CD8-positive, alpha-beta memory T cell (primary cell): ENCODE measurements at places on chromosomes 16 and 17. TPM values are rescaled to one million over a fixed set of nuclear protein-coding genes. Genes with fewer than 3 reads are reported as not detected.

DNA sequence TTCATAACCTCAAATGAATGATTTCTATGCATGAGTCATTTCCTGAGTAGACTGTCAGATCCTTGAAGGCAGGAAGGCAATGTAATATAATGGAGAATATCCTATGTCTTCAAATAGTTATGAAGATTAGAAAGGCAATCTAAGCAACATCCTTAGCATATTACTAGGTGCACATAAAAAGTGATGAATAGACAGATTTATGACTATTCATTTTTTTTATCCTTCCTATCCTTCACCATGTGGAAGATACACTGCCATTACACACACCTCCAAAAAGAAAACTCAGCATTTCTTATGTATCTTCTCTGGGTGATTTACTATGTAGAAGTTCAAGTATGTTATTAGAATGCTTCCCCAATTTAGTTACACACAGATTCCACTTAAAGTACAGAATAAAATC lies 126.4 kb upstream of the MAF start:
- no peak for DNase-seq
- H3K4me3 ChIP-seq, result no peak overlapping the region
- H3K4me1 ChIP-seq, result no peaks in the 10 kb centered on the region
- H3K27ac ChIP-seq, result no peak overlapping the region
- no peaks in the 10 kb centered on the region for H3K27me3 ChIP-seq

GRCh38 chr16:74771656-74772315 lies 2.8 kb downstream of the FA2H start:
- H3K36me3 ChIP-seq, result no peaks in the 10 kb centered on the region
- H3K27ac ChIP-seq, result no peak overlapping the region
- peaks cover 5% of the 10 kb centered on the region for H3K4me1 ChIP-seq
- no peak overlapping the region for H3K4me3 ChIP-seq
- DNase-seq, result no peak
- peaks cover 20% of the 10 kb centered on the region for H3K27me3 ChIP-seq

- H3K4me1 ChIP-seq, result no peaks in the 10 kb centered on the region
- no peak overlapping the region for H3K27ac ChIP-seq
- H3K4me3 ChIP-seq, result no peak overlapping the region
- no peaks in the 10 kb centered on the region for H3K36me3 ChIP-seq
These were observed 93.3 kb downstream of the FOXL1 start for GRCh38 chr16:86671486-86672178.

DNA sequence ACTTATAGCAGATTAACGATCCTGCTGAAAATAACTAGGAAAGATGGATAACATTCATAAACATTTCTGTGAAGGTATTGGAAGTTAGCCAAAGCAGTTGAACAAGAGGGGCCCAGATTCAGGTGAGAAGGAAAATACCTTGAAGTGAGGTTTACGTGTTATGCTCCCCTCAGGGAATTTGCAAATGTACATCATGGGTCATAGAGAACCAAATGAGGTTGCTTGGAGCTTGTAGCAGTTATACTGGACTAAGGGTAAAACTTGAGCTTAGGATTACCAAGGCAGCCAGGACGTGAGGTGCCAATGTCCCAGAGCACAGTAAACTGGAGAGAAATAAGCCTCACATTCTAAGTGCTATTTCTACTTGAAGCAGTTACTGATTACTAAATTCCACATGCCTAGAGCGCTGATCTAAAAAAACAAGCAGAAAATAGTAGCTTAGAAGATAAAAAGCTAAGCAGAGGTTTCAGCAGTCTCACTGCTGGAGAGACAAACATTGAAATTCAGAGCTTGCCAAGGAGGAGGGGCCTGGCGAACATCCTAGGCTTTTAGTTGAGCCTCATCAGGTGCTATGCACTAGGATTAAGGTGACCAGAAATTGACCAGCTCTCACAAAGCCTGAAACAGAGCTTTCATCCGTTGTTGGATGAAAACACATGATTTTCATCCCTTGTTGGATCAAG lies 136.7 kb upstream of the FAM20A start:
- H3K4me1 ChIP-seq, result no peaks in the 10 kb centered on the region
- no peaks in the 10 kb centered on the region for H3K27me3 ChIP-seq
- H3K27ac ChIP-seq, result no peak overlapping the region

DNA sequence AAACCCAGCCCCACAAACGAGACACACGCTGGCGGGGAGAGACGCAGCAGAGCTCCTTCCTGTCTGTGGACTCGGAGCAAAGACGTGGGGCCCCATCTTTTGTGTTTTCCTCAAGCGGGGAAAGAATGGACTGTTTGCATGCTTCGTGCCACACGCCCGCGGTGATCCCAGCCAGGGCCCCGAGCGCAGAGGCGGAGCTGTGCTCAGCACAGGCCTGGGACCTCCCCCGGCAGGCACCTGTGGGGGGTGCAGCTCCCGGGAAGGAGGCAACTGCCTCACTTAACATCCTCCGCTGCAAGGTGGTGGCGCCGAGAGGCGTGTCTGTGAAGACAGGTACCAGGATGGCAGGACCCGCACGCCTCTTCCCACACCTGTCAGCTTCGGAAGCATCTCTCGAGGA lies 19.1 kb downstream of the TRARG1 start:
- no peaks in the 10 kb centered on the region for H3K36me3 ChIP-seq
- H3K4me3 ChIP-seq, result peak overlapping the region; percentile 29
- H3K27ac ChIP-seq, result no peak overlapping the region
- H3K27me3 ChIP-seq, result no peaks in the 10 kb centered on the region
- H3K4me1 ChIP-seq, result peaks cover 54% of the 10 kb centered on the region

DNA sequence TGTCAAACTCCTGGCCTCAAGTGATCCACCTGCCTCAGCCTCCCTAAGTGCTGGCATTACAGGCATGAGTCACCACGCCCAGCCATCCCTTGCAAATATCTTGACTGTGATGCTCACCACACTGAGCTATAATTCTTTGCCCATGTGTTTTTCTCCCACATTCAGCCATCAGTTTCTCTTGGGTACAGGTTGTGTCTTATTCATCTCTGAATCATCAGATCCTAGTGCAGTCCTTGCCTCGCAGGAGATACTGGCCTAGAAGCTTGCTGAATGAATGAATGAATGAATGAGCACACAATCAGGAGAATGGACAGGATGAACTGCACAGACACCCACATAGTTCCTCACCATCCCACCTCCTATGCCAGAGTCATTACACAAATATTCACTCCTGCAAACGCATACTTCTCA lies 24.4 kb upstream of the ETV4 start:
- no peak overlapping the region for H3K4me3 ChIP-seq
- no peaks in the 10 kb centered on the region for H3K4me1 ChIP-seq
- no peak for DNase-seq
- H3K36me3 ChIP-seq, result no peaks in the 10 kb centered on the region
- H3K27me3 ChIP-seq, result no peaks in the 10 kb centered on the region
- no peak overlapping the region for H3K27ac ChIP-seq

- no peak overlapping the region for H3K27ac ChIP-seq
- H3K27me3 ChIP-seq, result no peaks in the 10 kb centered on the region
- no peak overlapping the region for H3K4me3 ChIP-seq
These were observed 393.7 kb upstream of the DYNLRB2 start for GRCh38 chr16:80147026-80147655.

DNA sequence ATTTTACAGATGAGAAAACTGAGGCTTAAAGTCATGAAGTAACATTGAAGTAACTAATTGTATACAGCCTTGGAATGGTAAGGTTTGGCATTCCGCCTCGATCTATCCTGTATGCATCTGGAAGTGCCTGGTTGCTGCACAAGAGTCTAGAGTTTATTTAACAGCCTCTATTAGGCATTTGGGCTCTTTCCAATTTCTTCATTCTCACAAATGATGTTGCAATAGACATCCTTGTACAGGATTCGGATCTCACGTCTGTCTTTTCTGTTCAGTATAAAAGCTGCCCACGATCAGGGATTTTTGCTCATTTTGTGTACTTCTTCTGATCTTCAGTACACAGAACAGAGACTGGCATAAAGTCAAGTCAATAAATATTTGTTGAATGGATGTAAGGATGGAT lies 100.5 kb downstream of the AIPL1 start:
- no peaks in the 10 kb centered on the region for H3K36me3 ChIP-seq
- DNase-seq, result no peak
- H3K4me3 ChIP-seq, result no peak overlapping the region
- no peak overlapping the region for H3K27ac ChIP-seq

GRCh38 chr17:42809250-42809649 lies 10.6 kb downstream of the CNTD1 start:
- H3K4me3 ChIP-seq, result no peak overlapping the region
- no peaks in the 10 kb centered on the region for H3K4me1 ChIP-seq
- peaks cover 24% of the 10 kb centered on the region for H3K36me3 ChIP-seq
- no peaks in the 10 kb centered on the region for H3K27me3 ChIP-seq

GRCh38 chr16:86575754-86576557 lies 2.4 kb upstream of the FOXL1 start:
- H3K27me3 ChIP-seq, result peaks cover 24% of the 10 kb centered on the region
- H3K4me1 ChIP-seq, result no peaks in the 10 kb centered on the region
- no peak for DNase-seq
- no peak overlapping the region for H3K27ac ChIP-seq
- H3K4me3 ChIP-seq, result no peak overlapping the region
- no peaks in the 10 kb centered on the region for H3K36me3 ChIP-seq

DNA sequence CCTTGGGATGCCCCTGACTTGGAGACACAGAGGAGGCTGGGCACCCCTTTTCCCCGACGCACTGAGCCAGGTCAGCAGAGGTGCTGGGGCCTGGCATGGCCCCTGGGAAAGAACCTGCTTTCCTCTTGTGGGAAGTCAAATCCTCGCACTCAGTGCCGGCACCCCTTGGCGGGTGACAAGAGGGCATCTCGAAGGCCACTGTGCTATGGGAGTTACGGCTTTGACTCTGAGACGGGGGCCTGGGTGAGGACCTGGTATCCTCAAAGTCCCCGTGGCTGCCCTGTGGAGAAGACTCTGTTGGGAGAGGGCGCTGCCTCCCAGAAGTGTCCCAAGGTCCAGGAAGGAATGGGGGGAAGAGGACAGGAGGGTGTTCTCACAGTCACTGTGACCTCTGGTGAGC lies 117.0 kb downstream of the METRNL start:
- H3K27me3 ChIP-seq, result no peaks in the 10 kb centered on the region
- no peaks in the 10 kb centered on the region for H3K36me3 ChIP-seq
- H3K4me1 ChIP-seq, result peaks cover 37% of the 10 kb centered on the region
- DNase-seq, result no peak
- no peak overlapping the region for H3K27ac ChIP-seq

DNA sequence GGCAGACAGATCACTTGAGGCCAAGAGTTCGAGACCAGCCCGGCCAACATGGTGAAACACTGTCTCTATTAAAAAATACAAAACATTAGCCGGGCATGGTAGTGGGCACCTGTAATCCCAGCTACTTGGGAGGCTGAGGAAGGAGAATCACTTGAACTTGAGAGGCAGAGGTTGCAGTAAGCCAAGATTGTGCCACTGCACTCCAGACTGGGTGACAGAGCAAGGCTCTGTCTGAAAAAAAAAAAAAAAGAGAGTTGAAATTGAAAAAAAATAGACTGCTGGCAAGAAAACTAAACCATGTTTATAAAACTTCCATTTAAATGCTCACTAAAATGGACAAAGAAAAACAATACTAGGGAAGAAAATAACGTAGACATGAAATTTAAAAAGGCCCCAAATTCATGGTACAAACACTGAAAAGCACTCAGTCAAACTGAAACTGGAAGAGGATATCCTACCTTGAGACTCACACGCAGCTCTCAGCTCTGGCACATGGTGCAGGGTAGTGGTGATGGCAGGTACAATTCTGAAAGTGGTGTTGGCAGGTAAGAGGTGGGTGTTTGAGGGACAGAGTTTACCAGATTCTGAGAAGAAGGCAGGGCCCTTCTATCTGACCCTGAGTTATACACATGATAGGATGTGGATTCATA lies 19.3 kb downstream of the CNTROB start:
- no peaks in the 10 kb centered on the region for H3K4me1 ChIP-seq
- H3K4me3 ChIP-seq, result no peak overlapping the region
- H3K36me3 ChIP-seq, result peaks cover 16% of the 10 kb centered on the region
- no peaks in the 10 kb centered on the region for H3K27me3 ChIP-seq
- no peak for DNase-seq

- DNase-seq, result no peak
- H3K4me3 ChIP-seq, result no peak overlapping the region
- H3K27me3 ChIP-seq, result no peaks in the 10 kb centered on the region
- H3K4me1 ChIP-seq, result no peaks in the 10 kb centered on the region
These were observed 59.3 kb upstream of the MRTFB start for GRCh38 chr16:14011846-14012245.

DNA sequence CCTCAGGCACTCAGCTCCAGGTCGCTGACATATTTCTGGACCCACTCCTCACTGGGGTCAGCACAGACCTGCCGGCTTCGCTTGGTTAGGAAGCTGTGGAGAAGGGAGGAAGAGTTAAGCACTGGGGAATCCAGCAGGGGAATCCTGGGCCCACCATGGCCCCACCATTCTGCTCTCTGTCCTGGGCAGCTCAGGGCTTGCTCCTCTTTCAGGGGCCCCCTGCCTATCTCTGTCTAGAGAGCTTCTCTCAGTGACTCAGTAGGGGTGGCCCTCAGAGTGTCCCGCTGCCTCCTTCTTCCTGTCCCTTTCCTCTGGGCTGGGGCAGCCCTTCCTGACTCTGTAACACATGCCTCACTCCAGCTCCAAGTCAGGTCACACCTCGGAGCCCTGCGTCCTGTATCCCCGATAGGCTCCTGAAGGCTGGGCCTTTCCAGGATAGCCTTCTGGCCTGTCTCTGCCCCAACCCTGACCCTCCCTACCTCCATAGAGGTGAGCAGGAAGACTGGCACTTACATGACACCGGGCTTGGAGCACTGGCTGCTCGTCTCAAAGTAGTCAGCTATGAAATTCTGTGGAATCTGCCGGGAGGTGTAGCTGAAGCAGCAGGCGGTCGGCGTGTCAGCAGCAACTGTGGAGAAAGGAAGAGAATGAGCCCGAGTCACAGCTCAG lies 1.1 kb downstream of the CCL3 start:
- peaks cover 30% of the 10 kb centered on the region for H3K4me1 ChIP-seq
- H3K4me3 ChIP-seq, result no peak overlapping the region
- no peaks in the 10 kb centered on the region for H3K27me3 ChIP-seq
- DNase-seq, result no peak
- no peaks in the 10 kb centered on the region for H3K36me3 ChIP-seq
- peak overlapping the region; percentile 43 for H3K27ac ChIP-seq

DNA sequence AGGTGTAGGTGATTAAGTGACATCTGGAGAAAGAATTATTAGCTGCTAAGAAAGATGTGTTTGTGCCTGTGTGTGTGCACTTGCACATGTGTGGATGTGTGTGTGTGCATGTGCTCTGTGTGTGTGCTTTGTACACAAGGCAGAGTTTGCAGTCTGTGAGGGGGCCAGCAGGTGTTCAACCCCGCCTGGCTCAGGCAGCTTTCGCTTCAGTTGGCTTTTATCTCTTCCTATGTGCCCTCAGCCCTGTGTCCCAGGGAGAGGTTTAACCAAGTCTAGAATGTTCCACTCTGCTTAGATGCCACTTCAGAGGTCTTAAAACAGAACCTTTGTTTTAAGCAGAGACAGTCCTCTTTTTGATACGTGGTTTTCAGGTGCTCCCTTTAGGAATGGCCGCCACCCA lies 58.8 kb downstream of the CDH13 start:
- no peak for DNase-seq
- H3K36me3 ChIP-seq, result no peaks in the 10 kb centered on the region
- H3K4me3 ChIP-seq, result no peak overlapping the region
- H3K27ac ChIP-seq, result no peak overlapping the region

- DNase-seq, result no peak
- no peak overlapping the region for H3K4me3 ChIP-seq
- H3K27ac ChIP-seq, result no peak overlapping the region
- no peaks in the 10 kb centered on the region for H3K36me3 ChIP-seq
- no peaks in the 10 kb centered on the region for H3K27me3 ChIP-seq
- H3K4me1 ChIP-seq, result no peaks in the 10 kb centered on the region
These were observed 151.5 kb downstream of the CEP112 start for GRCh38 chr17:66040402-66040801.

The AANAT gene
- polyA plus RNA-seq, result not detected

The TOX3 gene
- polyA plus RNA-seq, result not detected

The NPIPA8 gene
- 1.8 TPM for polyA plus RNA-seq

The CES3 gene
- not detected for polyA plus RNA-seq

The FN3K gene
- polyA plus RNA-seq, result 0.79 TPM
